Naive B cell (primary cell): ENCODE measurements at places on chromosomes 1 and 21. TPM values are rescaled to one million over a fixed set of nuclear protein-coding genes. Genes with fewer than 3 reads are reported as not detected.

GRCh38 chr1:164558461-164559341 lies at the start of gene PBX1:
PBX1 (plus strand) TSS chr1:164559184.
- peak; percentile 40 for DNase-seq

GRCh38 chr1:97350241-97350640 lies 570.6 kb downstream of the DPYD start:
- no peak for DNase-seq

GRCh38 chr1:21952786-21953520 lies 15.8 kb upstream of the HSPG2 start:
- no peak for DNase-seq

DNA sequence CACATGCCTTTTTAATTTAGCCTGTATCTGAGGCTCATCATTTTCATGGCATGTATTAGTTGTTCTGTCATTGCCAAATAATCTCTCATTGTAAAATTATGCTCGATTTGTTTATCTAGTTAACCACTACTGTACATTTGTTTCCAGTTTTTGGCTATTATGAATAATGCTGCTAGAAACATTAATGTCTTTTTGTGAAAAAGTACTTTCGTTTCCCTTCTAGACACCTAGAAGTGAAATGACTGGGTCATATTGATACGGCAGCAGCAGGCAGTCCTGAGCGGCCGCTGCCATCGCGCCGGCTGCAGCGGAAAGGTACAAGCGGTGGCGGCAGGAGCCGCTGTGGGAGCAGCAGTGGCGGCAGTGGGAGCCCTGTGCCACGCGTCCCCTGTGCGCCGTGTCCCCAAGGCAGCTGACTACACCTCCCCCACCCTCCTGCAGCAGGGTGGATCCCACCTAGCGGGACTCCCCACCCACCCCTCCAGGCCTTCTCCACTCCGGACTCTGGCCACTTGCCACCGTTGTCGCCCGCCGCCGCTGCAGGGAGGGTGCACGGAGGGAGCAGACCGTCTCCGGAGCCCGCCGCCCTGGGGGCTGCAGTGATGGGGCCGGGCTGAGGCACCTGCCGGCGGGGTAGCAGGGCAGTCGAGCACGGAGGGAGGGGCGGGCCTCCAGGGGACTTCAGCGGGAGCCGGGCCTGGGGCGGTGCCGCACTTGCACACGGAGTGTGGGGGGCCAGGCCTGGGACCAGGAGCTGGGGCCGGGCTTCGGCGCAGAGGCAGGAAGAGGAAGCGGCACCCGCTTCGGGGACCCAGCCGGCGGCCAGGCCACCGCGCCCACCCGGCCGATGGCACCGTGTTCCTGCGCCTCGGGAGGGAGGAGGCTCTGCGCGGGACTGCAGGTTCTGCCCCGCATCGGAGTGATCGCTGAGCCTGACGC lies 66.8 kb upstream of the RGS7 start:
- peak; percentile 19 for DNase-seq

- DNase-seq, result no peak
These were observed 98.0 kb downstream of the TGFBR3 start for GRCh38 chr1:91787919-91788318.

GRCh38 chr1:175968486-175969172 lies 225.2 kb upstream of the TNR start:
- no peak for DNase-seq

DNA sequence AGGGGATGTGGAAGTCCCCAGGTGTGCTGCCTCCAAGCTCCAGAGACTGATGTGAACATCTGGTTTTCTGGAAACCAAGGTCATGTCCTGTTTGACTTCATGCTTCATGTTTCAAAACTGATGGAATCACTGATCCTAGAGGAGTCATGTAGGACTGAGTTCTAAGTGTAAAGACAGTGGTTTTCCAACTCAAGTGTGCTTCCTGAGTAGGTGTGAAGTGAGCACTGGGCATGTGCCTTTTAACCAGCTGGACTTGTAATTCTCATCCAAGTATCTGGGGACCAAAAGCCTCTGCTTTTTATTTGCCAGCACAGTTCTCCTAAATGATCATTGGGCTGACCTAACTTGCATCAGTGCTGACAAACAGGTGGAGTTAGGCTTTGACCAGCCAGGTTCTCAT lies 36.9 kb downstream of the ABCA4 start:
- no peak for DNase-seq

DNA sequence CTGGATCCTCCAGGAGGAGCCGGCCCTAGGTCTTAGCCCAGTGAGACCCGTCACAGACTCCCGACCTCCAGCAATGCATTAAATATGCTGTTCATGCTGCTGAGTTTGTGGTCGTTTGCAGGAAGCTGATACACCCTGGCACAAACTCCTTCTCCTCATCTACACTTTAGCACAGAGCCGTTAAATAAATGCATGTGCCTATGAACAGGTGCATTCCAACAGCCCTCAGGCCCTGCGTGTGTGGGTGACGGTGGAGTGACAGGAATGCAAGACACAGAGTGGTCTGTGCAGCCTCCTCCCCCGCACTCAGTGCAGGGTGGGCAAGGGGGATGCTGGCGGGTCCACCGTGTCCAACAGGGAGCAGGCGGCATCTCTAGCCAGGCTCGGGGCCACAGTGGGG lies 106.6 kb upstream of the TMPRSS2 start:
- no peak for DNase-seq

GRCh38 chr21:19603011-19603593 lies 1199.5 kb upstream of the TMPRSS15 start:
- DNase-seq, result no peak

GRCh38 chr1:239456788-239457187 lies 70.4 kb downstream of the CHRM3 start:
- no peak for DNase-seq

DNA sequence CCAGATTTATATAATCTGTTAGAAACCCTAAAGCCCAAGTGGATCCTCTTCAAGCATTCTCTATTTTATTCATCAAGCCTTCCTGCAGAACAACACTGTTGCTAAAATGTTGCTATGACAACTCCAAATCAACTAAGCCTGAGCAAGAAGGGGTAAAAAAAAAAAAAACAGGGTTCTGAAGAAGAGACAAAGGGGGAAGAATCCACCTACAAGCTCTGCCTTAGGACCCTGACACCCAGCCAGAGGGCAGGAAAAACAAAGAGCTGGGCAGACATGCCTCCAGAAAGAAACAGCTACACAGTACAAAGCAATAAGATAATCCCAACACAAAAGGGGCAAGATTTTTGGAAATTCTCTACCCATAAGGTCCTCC lies 1.3 kb downstream of the USF1 start:
- DNase-seq, result no peak

- no peak for DNase-seq
These were observed 150.3 kb downstream of the PTGER3 start for GRCh38 chr1:70897273-70897672.

DNA sequence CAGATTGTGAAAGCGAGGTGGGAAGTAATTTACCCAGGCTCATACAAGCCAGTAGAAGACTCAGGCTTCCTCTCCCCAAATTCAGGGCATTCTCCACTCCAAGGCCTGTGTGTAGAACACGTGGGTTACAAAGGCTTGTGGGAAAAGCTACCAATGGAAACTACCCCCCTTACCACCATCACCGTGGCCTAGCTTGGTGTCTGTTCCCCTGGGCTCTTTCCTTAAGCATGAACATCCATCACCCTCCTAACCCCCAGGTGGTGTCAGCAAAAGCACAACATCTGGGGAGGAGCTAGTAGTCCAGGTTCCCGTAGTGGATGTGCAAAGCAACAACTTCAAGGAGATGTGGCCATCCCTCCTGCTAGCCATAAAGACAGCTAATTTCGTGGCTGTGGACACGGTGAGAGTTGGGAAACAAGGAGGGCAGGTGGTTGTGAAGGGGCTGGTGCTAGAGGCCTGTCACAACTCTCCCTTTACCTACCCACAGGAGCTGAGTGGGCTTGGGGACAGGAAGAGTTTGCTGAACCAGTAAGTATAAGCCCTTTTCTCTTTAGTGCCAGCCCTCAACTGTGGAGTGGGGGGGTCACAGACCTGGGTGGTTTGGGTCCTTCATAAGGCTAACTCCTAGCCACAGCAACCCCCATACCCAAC lies 701 bp upstream of the MUTYH start:
- no peak for DNase-seq

DNA sequence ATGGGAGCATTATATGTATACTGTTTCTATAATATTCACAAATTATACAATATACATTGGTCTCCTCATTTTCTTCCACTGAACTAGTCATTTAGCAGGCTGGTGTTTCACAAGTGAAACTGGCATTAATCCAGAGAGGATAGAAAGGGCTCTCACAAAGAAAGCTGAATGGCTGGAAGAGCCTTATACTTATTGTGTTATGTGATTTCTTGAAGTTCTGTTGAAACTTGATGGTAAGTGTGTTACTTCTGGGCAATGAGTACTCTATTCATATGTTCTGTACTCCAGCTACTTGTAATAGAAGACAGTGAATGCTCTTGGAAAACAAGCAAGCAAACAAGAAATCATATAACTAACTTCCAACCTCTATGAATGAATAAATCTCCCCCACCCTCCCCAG lies 14.9 kb downstream of the STX12 start:
- DNase-seq, result no peak

DNA sequence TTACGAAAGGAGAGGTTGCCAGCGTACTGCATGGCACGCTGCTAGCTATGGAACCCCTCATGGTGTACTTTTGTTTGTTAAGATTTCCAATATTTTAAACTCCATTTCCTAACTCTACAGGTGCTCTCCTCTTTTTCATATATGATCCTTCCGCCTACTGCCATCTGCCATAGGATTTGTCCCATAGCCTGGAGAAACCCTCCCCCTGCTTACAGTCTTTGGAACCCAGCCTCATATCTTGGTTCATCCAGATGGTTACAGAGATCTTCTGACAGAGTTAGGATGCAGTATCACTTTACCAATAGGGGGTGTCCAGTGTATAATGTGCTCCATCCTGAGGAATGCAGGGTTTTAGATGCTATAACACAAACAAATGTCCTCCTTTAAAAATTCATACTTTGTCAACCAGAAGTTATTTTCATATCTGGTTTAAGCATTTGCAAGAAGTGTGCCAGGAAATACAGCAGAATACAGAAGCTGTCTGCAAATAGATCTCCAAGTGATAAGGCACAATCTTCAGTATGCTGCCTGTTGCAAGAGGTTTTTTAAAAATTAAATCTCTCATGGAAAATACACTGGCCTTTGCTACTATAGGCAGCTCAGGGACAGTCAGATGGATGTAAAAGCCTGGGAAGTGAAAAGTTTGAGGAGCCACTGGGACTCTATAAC lies 377.8 kb downstream of the KCNH1 start:
- DNase-seq, result no peak

- DNase-seq, result no peak
These were observed 24.7 kb downstream of the ST3GAL3 start for GRCh38 chr1:43731867-43732531.

DNA sequence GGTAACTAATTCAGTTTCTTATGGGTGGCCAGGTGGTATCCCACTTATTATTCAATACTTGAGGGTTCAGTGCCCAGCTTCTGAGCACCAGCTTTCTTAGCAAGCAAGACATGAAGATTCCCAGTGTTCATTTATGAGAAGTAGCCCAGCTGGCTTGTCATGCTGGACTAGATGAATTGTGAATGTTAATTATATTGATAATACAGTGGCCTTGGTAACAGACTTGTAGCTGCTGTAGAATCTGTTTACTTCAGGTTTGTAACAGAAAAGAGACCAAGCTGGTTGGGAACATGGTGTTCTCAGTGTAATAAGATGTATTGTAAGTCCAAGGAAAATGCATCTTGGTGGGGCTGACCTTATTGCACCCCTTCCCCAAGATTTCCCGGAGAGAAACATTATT lies 10.1 kb downstream of the AHCYL1 start:
- DNase-seq, result no peak

- no peak for DNase-seq
These were observed 25.4 kb downstream of the PHGDH start for GRCh38 chr1:119737040-119737682.

- DNase-seq, result no peak
These were observed 182.2 kb downstream of the GIPC2 start for GRCh38 chr1:78227705-78228635.

GRCh38 chr1:180188684-180189175 lies 34.1 kb downstream of the QSOX1 start:
- no peak for DNase-seq

DNA sequence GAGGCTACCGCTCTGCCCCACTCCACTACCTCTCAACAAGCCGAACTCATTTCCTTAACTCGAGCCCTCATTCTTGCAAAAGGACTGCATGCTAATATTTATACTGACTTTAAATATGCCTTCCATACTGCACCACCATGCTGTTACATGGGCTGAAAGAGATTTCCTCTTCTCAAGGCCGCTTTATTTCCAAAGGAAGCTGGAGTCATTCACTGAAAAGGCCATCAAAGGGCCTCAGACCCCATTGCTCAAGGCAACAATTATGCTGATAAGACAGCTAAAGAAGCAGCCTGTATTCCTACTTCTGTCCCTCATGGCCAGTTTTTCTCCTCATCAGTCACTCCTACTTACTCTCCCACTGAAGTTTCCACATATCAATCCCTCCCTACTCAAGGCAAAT lies 6.9 kb upstream of the HPDL start:
- no peak for DNase-seq

- no peak for DNase-seq
These were observed 6.6 kb downstream of the PLEKHN1 start for GRCh38 chr1:972726-973458.

DNA sequence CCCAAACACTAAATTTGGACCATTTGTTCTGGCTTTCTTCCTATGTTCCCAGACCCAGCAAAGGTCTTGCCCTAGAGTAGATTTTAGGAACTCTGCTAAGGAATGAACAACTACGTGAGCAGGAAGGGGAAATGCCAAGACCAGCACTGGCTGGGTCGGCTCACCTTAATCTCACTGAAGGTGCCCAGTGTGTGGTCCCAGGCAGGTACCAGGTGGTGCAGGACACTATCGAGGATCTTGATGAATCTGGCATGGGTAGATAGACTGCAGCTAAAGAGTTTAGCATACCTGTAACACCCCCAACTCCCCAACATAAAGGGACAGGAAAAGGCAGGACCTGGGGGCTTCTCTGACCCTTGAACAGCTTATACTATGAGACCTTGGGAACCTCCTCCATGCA lies 3.0 kb downstream of the HECTD3 start:
- DNase-seq, result no peak

FBLIM1 gene
- polyA plus RNA-seq, result not detected

PRKACB gene
- 63.3 TPM for polyA plus RNA-seq

COL24A1 gene
- polyA plus RNA-seq, result not detected

KCNJ9 gene
- polyA plus RNA-seq, result not detected

IVL gene
- polyA plus RNA-seq, result not detected

FCRL1 gene
- polyA plus RNA-seq, result 294 TPM

DAP3 gene
- polyA plus RNA-seq, result 77.2 TPM

VASH2 gene
- not detected for polyA plus RNA-seq

SELE gene
- not detected for polyA plus RNA-seq

ADAM30 gene
- polyA plus RNA-seq, result not detected

PRDM16 gene
- polyA plus RNA-seq, result not detected

ATP1B1 gene
- not detected for polyA plus RNA-seq
